Activated CD4-positive, CD25-positive, alpha-beta regulatory T cell treated with anti-CD3 and anti-CD28 coated beads, Interleukin-2, amount 50 U/mL, for 72 hours (primary cell): ENCODE measurements at places on chromosomes 11 and 22.

- no peak for DNase-seq
Observed at GRCh38 chr11:100753172-100753543, 66.1 kb downstream of the ARHGAP42 start.

DNA sequence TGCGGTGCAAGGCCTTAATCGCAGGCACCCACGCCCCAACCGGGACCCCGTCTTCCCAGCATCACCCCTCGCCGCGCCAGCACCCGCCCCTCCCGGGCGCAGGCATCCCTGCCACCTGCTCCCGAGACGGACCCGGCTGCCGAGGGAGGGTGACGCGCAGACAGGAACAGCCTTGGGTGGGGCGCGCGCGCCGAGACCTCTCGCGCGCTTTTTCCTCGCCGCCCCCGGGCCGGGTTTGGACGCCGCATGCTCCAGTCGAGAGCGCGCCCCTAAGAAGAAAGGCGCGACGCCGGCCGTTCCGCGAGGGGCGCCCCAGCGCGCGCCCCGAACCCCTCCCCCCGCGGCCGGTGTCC is 504 bp downstream of the CFL1 start:
- DNase-seq: peak; percentile 69

DNA sequence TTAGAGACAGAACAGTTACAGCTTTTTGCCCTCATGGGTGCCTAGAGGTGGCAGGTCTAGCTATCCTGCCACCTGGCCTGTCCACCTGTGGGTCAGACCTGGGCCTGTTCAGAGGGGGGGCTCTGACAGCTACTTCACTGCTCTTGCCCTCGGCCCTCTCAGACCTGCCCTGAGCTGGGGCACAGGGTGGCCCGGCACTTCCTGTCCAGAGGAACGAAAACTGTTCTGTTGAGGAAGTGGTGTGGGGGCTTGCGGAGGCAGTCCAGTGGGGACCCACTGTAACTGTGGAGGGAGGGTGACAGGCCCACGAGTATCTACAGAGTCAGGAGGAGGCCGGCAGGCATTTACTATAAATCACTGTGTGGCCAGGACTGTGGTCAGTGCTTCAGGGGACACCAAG is 16.2 kb downstream of the TESMIN start:
- DNase-seq: no peak

- DNase-seq: no peak
Observed at GRCh38 chr11:79264284-79264683, 176.5 kb downstream of the TENM4 start.

DNA sequence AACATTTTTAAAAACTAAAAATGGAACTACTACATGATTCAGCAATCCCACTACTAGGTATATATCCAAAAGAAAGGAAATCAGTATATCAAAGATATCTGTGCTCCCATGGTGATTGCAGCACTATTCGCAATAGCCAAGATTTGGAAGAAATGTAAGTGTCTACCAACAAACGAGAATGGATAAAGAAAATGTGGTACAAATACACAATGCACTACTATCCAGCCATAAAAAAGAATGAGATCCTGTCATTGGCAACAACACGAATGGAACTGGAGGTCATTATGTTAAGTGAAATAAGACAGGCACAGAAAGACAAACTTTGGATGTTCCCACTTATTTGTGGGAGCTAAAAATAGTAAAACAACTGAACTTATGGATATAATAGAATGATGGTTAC is 575.9 kb upstream of the CCDC90B start:
- DNase-seq: no peak

GRCh38 chr11:57306940-57307565 is 17.7 kb downstream of the TNKS1BP1 start:
- DNase-seq: no peak

GRCh38 chr11:61747192-61747966 is 5.1 kb upstream of the MYRF start:
- peak; percentile 67 for DNase-seq

DNA sequence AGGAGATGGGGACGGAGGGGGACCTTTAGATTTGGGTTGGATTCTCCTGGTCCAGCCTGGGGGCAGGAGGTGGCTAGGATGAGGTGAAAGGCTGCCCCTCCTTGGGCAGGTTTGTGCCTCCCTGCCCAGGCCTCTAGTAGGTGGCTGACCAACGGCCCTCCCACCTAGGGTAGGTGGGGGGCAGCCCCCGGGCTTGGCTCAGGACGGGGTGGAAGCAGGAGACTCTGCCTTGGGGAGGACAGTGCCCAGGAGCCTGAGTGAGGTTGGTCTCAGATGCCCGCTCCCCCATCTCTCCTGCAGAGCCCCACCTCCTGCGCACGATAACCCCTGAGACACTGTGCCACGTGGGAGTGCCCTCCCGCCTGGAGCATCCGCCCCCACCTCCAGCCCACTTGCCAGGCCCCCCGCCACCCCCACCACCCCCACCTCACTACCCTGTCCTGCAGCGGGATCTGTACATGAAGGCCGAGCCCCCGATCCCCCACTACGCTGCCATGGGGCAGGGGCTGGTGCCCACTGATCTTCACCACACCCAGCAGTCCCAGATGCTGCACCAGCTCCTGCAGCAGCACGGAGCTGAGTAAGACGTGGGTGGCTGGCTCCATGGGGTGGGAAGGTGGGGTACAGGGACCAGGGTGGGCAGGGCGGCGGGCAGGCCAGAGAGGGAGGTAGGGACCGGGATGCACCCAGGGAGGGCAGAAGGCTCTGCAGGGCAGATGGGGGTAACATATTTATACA is 17.7 kb downstream of the MYRF start:
- DNase-seq: no peak

DNA sequence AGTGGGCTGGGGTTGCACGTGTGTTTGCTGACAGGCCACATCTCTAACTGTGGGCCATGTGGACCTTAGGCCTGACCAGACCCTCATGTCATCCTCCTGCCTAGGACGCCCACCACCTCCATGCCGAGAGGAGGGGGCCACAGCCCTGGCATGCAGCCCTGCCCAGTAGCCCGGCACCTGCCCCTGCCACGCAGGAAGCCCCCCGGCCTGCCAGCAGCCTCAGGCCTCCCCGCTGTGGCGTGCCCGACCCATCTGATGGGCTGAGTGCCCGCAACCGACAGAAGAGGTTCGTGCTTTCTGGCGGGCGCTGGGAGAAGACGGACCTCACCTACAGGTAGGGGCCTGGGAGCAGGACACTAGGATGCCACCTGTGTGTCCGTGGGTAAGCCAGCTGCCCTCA is 6.4 kb downstream of the MMP11 start:
- DNase-seq: no peak

DNA sequence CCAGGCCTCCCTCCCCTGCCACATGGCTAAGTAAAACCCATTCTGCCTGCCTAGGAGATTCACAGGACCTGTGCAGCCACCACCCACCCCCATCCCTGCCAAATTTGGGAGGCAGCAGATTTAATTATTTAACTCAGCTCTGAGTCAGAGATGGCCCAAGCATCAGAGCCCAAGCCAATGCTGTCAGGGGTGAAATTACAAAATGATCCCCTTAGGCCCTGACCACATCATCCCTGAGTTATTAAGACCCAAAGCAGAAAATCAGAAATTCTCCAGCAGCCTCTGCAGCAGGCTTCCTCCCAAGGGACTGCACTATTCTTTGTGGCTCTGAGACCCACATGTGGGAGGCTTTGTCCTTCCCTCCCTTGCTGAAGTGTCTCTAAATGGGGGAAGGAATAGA is 52.8 kb upstream of the RRAS2 start:
- no peak for DNase-seq

GRCh38 chr11:56624661-56625110 is 10.0 kb upstream of the OR5M1 start:
- DNase-seq: no peak

DNA sequence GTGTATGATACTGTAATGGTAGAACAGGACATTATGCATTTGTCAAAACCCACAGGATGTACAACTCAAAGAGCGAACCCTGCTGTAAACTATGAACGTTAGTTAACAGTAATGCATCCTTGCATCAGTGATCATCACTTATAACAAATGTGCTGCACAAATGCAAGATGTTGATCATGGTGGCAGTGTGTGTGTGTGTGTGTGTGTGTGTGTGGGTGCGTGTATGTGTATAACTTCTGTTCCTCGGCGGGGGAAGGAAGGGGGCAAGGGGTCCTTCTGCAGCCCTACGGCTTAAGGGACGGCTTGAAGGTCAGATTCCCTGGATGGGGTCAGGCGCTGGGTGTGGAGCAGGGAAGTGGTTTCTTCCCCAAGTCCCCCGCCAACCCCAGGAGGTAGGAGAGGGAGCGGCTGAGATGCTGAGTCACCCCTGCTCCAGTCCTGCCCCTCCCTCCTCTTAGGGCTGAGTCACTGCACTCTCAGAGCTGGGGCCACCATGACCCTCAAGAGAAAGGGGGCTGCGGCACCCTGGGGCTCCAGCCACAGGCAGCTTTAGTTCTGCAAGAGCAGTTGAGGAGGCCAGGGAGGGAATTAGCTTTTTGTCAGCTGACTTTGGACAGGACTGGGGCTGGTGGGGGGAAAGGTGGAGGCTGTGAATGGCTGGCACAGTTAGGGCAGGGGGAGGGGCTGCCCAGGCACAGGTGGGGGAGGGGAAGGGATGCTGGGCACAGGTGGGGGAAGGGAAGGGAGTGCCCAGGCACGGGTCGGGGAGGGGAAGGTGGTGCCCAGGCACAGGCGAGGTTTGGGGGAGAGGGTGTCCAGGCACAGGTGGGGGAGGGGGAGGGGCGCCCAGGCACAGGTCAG is 8.8 kb upstream of the CTSD start:
- peak; percentile 53 for DNase-seq
